RWPE2 (cell line): ENCODE measurements at places on chromosomes 5 and 9.

- DNase-seq, result no peak
Measured at GRCh38 chr5:98977723-98978122, 48.9 kb upstream of the CHD1 start.

- no peak for DNase-seq
Measured at GRCh38 chr9:79431019-79431679, 140.6 kb upstream of the TLE4 start.

- no peak for DNase-seq
Measured at GRCh38 chr9:115439641-115440040, 321.7 kb upstream of the TNC start.

DNA sequence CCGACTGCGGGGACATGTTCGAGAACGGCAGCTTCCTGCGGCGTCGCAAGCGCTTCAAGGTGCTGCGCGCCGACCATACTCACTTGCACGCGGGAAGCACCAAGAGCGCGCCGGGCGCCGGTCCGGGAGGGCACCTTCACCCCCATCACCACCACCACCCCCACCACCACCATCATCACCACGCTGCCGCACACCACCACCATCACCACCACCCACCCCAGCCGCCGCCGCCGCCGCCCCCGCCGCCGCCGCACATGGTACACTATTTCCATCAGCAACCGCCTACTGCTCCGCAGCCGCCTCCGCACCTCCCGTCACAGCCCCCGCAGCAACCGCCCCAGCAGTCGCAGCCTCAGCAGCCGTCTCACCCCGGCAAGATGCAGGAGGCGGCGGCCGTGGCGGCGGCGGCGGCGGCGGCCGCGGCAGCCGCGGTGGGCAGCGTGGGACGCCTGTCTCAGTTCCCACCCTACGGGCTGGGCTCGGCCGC is 514 bp downstream of the FOXB2 start:
- no peak for DNase-seq
